Adrenal gland (tissue), 19 donors: ENCODE measurements at places on chromosomes 2 and 18.

DNA sequence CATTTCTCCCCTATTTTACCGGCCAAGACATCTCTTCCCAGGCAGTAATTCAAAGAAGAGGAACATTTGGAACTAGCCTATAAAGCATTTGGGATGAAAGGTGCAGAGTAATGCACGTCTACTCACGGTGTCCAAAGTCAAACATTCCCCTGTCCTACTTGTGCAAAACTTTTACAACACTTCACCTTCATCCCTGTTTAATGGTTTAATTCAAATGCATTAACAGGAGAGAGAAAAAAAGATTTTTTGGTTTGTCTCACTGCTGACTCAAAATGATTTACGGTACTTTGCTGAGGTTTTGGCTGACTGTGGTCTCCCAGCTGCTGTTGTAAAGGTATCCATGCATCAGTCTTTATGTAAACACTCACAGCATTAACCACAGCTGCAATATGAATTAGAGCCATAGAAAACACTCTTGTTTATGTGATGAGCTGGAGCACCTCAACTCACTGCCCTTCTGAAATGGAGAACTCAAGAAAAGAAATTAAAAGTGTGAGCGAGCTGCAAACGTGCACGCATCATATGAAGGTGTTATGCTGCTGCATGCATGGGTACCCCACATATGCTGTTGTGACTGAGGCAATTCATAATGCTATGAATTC lies 220.5 kb downstream of the PIEZO2 start:
- no peak for DNase-seq

- no peak for DNase-seq
Measured at GRCh38 chr2:25977768-25978167, 4.5 kb downstream of the KIF3C start.

- no peak for DNase-seq
Measured at GRCh38 chr2:222087998-222088397, 210.8 kb downstream of the PAX3 start.

DNA sequence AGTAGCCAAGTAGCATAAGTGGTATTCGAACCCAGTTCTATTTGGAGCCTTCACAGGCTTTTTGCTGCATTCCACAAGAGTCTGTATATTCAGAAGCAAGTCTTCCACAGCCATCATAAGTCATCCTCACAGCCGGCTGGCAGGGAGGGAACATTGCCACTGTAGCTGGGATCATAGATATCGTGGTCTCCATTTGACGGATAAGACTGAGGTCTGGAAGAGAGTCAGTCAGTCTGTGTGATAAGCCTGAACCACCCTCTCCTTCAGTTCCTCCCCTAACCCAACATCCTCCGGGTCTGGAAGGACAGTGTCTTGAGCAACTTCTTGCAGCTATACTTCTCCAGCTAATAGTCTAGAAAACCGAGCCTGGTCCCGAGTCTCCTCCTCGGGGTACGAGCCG lies 17.0 kb upstream of the C1QL2 start:
- no peak for DNase-seq

- no peak for DNase-seq
Measured at GRCh38 chr2:120821446-120822160, 85.9 kb downstream of the GLI2 start.
